SW 1271 (cell line): ENCODE measurements at places on chromosomes 1 and 21.
A peak's percentile ranks its signal among the peaks of the same experiment; 100 is the strongest.

- no peak for DNase-seq
Measured at GRCh38 chr1:2229037-2229864, 1.1 kb downstream of the SKI start.

DNA sequence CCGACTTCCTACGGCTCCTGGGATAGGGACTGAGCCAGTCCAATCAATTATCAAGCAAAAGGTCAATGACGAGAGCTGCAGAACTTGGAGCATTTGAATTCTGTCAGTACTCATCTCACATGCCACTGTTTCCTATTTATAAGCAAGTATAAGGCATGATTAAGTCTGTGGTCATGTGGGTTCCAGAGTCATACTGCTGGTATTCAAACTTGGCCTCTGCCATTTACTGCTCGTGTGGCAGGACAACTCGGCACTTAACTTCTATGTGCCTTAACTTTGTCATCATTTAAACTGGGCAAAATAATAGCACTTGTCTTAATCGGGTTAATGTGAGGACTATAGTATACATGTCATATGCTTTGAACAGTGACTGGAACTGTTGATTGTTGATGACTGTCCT, 44.9 kb upstream of the TNFSF18 start:
- DNase-seq, result no peak

DNA sequence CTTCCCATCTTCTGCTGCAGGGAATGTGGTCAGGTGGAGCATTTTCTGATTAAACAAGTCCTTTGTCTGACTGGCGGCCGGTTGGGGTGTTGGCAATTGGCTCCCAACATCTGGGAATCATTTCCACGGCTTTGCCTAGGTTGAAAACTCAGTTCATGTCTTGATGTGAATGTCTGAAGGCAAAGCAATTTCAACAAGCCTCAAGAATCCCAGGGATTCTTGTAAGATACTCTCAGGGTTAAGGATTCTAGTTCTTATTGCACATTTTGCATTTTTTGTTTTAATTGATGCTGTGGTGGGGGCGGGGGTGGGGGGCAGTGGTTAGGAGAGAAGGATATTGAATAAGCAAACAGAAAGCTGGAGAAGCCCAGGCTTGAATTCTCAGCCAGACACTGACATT, 273.9 kb downstream of the KIF26B start:
- DNase-seq, result no peak

DNA sequence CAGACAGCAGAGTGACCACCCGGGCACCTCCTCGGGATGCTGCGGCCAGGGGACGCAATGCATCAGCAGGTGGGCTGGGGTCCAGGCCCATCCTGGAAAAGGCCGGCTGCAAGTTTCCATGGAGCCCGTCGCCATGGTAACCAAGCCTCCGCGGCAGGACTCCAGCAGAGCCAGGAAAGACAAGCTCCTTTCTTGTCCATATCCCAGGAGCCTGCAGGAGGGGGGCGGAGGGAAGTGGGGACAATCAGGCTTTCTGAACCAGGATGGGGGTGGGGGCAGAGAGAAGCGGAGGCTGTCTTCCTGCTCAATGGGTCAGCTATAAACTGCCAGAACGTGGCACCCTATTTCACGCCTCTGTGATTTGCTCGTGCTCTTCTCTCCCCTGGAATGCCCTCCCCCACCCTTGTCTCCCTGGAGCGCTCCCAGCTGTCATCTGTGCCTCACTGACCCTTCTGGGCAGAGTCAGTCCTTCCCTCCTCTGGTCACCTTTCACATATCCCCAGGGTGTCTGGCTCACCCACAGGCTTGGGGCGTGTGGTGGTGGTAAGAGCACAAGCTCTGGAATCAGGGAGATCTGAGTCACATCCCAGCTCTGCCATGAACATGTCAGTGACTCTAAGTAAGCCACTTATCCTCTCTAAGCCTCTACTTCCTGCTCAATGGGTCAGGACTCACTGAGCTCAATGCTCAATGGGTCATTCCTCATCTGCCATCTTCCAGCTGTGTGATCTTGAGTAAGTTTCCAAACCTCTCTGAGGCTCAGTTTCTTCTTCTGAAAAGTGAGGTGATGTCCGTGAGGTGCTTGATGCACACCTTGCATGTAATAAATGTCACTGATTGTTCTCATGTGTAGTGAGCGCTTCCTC, 58.9 kb upstream of the LAPTM5 start:
- peak; percentile 22 for DNase-seq

- no peak for DNase-seq
Measured at GRCh38 chr1:196607981-196608380, 259 bp downstream of the KCNT2 start.

GRCh38 chr1:93821423-93822144, 57.4 kb downstream of the DNTTIP2 start:
- no peak for DNase-seq

DNA sequence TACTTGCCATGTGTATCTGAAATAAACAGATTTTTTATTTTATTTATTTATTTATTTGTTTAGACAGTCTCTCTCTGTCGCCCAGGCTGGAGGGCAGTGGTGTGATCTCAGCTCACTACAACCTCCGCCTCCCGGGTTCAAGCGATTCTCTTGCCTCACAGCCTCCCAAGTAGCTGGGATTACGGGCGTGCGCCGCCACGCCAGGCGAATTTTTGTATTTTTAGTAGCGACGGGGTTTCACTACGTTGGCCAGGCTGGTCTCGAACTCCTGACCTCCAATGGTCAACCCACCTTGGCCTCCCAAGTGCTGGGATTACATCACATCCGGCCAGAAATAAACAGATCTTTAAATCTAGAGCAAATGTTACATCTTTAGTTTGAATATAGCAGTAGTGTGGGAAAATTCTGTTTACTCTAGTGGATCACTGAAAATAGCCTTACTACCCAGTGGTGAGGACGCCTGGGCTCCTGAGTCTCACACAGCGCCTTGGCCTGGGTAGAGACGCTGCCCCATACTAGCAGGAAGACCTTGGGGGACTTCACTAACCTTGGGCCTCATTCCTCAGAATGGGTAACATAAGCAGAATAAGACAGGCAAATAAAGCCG, 709 bp downstream of the GART start:
- DNase-seq, result peak; percentile 47

- no peak for DNase-seq
Measured at GRCh38 chr1:208013210-208013609, 102.3 kb upstream of the CD34 start.
